Kidney epithelial cell (primary cell): ENCODE measurements at places on chromosomes 5 and 9.

DNA sequence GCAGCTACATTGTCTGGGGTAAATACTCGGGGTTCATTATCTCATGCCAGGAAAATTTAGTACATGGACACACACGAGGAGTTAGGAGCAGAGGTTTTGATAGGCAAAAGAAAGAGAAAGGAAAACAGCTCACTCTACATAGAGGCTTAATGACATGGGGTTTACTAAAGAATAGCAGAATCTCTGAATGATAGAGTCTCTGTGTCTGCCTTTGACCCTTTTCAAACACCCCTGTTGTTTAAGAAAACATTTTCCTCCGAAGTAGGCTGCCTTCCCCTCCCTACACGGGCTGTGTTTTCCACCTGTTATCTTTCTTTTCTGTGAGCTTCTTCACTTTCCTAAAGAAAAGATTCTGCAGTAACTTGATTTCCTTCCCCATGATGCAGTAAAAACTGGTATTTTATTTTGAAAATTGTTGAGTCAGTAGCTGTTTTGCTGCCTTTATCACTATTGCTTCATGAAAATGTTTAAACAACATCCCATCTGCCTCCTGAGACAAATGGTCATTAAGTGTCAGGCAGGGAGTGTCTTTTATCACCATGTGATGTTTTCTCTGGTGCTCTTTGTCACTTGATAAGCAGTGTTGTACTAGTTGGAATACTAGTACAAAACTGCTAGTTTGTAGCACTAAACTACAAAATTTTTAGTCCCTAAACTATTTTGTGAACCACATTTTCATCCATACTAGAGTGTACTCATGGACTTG is 76.6 kb downstream of the PPIC start:
- no peak for DNase-seq

- DNase-seq = no peak
These were observed 16.7 kb downstream of the FGD3 start for GRCh38 chr9:92963831-92964606.

- no peak for DNase-seq
These were observed 75.4 kb upstream of the CPLX2 start for GRCh38 chr5:175795959-175796358.

DNA sequence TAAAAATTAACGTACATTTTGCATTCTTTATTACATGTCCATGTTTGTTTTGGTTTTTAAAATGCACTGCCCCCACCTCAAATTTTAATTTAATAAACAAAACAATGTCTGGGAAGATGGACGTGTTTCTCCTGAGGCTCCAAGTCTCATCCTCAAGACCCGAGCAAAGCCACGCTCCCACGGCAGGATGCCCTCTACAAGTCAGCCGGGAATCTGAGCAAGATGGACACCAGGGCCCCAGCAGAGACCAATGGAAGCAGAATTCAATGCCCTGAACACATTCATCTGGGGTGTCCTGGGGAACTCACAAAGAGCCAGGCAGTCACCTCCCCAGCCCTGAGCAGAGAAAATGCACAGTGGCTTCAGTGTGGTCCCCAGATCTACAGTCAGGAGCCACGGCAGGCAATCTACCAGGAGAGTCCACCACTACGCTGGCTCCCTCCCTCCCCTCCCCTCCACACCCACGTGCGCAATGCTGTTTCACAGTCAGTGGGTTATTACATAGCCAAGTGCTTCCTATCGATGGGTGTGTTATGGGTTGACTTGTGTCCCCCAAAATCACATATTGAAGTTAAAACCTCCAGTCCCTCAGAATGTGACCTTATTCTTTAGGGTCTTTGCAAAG is 129.8 kb downstream of the ROR2 start:
- DNase-seq = no peak

- no peak for DNase-seq
These were observed 24.6 kb downstream of the ALG2 start for GRCh38 chr9:99197124-99197630.

DNA sequence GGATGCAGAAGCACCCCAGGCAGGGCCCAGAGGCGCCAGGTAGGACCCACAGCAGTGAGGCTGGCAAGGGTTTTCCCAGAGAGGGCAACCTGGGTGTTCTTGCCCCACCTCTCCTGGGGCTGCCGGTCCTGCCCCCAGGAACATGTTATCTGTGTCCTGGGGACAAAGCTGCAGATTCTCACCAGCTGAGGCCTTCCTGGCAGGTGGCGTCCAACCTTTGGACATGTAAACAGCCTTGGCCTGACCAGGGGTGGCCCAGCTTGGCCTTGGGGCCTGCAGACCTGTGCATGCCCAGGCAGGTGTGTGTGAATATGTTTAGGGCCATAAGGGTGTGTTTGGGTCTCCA is 101.8 kb upstream of the LARP1 start:
- DNase-seq = no peak

DNA sequence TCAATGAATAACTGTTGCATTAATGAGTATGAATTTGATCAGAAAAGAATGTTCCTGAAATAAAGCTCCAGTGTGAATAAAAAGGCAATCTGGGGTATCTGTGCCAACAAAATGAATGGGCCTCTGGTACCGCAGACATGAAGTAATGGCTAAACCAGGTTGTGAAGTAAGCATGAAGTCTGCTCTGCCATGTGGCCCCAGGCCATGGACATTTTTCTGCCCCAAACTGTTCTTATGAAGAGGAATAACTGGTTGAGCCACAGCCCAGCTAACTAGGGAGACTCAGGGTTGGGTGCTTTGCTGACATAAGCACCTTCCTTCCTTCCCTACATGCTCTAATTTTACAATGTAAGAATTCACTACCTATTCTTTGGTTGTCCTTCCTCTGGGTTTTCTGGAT is 147.4 kb upstream of the LRRTM2 start:
- no peak for DNase-seq

DNA sequence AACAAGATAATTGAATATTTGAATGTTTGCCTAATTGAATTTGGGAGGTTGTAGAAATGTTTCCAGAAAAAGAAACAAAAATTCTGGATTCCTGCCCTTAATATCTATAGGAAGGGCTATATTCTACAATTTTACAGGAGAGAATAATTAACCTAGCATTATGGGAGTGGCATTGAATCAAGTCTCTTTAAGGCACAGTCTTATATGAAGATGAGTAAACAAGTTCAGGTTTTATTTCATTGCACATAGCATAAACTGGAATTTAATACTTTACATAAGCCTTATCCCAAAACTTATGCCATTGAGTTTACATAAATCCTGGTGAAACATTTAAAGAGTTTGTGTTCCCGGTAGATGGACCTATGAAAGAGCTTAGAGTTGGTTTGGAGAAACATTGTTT is 138.1 kb upstream of the ADAMTSL1 start:
- DNase-seq = no peak

DNA sequence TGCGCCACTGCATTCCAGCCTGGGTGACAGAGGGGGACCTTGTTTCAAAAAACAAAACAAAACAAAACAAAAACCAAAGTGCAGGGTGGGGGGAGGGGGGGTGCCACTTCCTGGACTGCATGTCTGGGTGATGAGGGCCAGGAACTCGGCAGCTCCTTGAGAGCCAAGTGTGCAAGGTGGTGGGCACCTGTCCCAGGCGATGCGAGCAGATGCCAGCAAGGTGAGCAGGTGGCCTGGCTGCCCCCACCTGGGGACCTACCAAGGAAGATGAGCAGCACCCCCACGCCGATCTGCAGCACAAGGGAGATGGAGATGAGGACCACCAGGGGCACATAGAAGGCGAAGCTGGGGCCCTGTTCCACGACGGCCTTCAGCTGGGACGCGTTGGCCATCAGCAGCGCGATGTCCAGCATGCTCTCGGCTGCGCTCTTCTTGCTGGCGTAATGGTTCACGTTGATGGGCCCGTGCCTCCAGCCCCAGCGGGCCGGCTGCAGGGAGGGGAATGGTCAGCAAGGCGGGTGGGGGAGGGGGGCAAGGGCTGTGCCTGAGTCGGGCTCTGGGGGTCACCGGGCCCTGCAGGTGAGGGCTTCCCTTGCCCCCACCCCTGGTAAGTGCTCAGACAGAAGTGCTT is 7.8 kb downstream of the NINJ1 start:
- DNase-seq = no peak

DNA sequence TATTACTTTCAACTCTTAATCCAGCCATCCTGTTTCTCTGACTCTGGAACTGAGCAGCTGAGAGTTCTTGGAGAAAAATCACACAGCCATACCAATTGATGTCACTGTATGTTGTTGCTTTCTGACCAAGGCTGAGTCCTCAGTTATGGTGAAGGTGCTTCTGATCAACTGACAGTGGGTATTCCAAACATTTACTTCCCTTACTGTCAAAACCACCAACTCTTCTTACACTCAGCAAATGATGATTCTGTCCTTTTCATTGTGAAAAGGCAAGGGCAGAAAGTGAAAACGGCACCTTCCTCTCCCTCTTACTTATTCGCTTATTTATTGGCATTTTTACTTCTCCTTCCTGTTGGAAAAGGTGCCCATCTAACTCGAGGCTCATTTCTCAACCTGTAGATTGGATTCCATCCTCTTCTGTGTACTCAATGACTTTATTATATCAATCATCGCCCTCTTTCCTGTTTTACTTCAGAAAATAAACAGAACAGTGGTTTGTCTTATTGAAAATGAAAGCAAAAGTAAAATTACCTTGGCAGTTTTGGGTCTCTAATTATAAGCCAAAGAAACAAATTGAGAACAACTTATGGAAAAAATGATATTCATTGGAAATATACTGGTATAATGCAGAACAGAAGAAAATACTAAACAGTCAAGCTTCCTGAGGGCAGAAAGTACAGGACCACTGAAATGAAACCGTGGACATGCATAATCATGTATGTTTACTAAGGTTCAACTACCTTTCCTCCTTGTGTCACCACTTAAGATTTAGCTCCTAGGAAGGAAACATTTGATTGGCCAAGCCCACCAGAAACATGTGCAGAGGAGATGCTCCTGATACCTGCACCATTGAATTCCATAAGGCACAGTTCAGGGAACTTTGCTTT is 104.5 kb upstream of the CHD1 start:
- DNase-seq = no peak

GRCh38 chr5:90015584-90016018 is 394.0 kb downstream of the CETN3 start:
- DNase-seq = no peak

- DNase-seq = no peak
These were observed 75.0 kb upstream of the FCN1 start for GRCh38 chr9:134992755-134993124.

- DNase-seq = no peak
These were observed 110.5 kb downstream of the EPB41L4A start for GRCh38 chr5:112308608-112309007.

DNA sequence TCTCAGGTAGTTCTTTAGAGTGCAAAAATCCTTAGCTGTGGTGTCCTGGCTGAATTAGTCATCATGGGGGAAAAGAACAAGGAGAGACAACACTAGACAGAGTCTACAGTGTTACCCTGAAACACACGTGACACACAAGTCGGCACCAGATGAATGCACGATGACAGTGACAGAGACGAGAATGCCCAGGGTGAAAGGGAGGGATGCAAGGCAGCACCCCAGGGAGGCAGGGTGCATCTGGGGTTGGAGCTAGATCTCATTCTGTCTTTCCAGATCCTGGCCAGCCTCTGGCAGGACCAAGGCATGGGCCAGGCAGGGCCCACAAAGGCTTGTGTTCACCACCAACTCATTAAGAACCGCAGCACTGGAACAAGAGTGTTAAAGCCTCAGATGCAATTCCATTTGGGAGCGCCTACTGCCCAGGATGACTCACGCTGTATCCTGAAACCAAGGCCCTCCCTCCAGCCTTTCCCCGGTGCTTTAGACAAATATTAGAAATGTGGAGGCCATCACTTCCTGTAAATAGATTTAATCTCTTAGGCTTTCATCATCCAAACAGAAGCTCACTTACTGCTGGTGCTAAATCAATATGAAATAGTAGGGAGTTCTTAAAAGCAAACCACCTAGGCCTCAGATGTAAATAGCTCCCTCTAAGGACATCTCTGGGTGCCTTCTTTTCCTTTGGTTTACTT is 56.1 kb downstream of the IRX2 start:
- DNase-seq = no peak

- no peak for DNase-seq
These were observed 543 bp downstream of the MTMR12 start for GRCh38 chr5:32312197-32312594.

- DNase-seq = no peak
These were observed 218.1 kb downstream of the RAB3C start for GRCh38 chr5:58800861-58801540.

- no peak for DNase-seq
These were observed 122.5 kb downstream of the PRR16 start for GRCh38 chr5:120586646-120587045.

- no peak for DNase-seq
These were observed 20.4 kb upstream of the PRUNE2 start for GRCh38 chr9:76926324-76926741.

GRCh38 chr5:90231688-90232087 is 177.9 kb downstream of the CETN3 start:
- no peak for DNase-seq

DNA sequence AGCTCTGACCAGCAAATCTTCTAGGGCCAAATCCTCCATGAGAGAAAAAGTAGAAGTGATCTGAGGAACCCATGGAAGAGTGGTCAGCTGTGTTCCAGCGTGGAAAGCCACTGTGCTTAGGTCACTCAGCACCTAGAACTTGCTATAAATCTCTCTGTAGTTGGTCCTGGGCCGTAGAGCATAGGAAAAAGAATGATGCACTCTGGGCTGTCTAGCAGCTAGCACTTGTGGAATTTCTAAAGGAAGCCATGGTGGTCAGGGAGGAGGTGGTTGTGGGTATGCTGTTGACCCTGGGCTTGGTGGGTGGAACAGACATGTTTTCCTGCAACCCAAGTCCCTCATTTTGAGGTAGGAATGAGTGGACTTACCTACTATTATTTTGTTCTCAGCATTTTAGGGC is 48.1 kb downstream of the GGTA1 start:
- DNase-seq = no peak

DNA sequence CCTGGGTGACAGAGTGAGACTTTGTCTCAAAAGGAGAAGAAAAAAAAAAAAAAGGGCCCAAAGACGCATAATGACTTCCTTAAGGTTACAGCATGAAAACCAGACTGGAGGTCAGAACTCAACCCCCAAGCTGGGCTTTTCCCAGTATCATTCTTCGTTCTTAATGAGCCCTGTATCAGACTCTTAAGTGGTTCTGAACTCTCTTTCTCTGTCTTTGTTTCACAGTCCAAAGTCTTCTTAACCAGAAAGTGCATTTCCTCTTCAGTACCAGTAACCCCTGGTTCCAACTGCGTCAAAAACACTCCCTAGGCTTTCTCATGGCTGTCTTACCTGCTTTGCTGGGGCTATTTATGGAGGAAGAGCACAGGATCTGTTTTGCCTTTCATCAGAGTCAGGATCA is 38.4 kb upstream of the SHB start:
- no peak for DNase-seq

DNA sequence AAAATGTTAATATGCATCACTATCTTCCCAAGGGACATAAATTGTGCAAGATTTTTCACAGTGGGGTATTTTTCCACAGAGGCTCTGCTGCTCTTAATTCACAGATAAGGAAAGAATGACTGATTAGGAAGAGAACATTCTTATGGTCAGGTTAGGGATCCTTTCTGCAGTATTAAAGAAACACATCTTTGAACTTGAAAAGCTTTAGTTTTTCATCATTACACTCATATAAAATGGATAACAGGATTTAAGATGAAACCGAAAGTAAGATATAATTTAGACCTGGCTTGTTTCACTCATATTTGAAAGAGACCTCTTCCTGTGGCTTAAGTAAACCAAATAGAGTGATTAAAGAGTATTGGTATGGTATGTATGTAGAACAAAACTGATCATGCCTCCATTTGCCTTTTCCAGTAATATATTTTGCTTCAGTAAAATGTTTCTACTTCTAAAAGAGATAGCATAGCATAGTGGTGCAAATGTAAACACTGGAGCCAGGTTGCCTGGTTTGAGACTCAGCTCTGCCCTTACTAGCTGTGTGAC is 160.0 kb downstream of the PRR16 start:
- DNase-seq = no peak
